ENCODE measurements at places on chromosomes 12 and 14.
A peak's percentile ranks its signal among the peaks of the same experiment; 100 is the strongest.

DNA sequence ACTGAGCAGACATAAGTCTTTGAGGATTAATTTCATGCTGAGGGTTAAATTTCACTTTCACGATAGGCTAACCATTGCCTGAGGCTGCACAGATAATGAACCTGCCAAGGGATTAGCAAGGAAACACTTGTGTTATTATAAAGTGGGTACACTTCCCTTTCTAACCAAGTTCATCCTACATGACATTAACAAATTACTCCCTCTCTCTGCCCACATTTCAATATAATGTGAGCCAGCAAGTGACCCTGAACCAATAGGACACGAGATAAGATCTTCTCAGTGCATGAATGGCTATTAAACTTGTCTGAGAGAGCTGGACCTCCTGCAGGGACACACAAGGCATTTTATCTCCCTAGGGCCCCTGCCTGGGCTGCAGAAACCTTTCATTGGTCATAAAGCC is 173.5 kb downstream of the PAX9 start:
- DNase-seq = peak; percentile 1

DNA sequence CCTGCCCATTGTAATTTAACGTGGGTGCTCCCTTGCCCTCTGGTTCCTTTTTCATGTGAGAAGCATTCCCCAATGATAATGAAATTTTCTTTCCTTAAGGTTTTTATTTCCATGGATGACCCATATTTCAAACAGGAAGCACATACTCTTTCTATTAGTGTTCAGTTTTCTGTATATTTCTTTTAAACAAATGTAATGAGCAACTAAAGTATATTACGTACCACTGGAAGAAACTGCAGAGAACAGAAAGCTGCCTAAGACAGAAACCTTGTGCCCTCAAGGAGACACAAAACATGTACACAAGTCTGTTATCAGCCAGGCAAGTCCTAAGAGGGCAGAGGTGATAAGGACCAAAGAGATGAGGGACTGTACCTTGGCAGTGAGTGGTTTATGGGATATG is 414.9 kb downstream of the ETNK1 start:
- no peak for DNase-seq

GRCh38 chr12:32987512-32987911 is 90.9 kb upstream of the PKP2 start:
- no peak for DNase-seq

GRCh38 chr12:32440120-32440865 is 40.9 kb downstream of the FGD4 start:
- DNase-seq = no peak

- DNase-seq = no peak
Measured at GRCh38 chr12:131511803-131512561, 198.9 kb upstream of the SFSWAP start.

- DNase-seq = no peak
Measured at GRCh38 chr14:106803379-106803778, 1277.0 kb downstream of the TMEM121 start.

DNA sequence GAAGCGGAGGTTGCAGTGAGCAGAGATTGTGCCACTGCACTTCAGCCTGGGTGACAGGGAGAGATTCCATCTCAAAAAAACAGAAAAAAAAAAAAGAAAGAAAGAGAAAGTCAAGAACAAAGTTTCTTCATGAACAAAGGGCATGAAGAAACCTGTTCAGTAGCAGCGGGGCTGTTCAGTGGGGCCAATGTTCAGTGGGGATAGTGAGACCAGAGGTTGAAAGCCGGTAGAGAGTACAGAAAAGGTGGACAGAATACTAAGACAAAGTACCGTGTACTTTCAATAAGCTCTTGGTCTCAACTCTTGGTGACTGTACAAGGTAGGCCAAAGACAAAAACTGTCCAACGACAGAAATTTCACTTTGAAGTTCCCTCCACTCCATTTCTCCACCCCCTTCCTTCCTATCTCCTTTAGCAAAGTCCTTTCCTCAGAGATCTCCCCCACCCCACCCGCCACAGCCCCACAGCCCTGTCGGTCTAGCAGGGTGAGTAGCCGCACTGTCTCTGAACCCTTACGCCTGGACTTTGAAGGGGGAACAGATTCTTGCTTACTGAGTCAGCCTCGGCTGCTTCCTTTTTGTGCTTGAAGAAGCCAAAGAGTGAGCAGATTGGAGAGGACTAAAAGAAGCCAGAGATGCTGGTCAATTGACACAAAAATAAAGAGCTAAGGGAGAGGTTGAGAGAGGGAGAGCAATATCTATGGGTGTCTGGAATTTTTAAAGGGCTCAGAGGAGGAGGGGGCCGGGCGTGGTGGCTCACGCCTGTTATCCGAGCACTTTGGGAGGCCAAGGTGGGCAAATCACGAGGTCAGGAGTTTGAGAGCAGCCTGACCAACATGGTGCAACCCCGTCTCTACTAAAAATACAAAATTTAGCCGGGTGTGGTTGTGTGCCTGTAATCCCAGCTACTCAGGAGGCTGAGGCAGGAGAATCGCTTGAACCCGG is 44.2 kb upstream of the FOS start:
- no peak for DNase-seq

GRCh38 chr12:28137414-28137813 is 52.8 kb upstream of the CCDC91 start:
- DNase-seq = no peak

DNA sequence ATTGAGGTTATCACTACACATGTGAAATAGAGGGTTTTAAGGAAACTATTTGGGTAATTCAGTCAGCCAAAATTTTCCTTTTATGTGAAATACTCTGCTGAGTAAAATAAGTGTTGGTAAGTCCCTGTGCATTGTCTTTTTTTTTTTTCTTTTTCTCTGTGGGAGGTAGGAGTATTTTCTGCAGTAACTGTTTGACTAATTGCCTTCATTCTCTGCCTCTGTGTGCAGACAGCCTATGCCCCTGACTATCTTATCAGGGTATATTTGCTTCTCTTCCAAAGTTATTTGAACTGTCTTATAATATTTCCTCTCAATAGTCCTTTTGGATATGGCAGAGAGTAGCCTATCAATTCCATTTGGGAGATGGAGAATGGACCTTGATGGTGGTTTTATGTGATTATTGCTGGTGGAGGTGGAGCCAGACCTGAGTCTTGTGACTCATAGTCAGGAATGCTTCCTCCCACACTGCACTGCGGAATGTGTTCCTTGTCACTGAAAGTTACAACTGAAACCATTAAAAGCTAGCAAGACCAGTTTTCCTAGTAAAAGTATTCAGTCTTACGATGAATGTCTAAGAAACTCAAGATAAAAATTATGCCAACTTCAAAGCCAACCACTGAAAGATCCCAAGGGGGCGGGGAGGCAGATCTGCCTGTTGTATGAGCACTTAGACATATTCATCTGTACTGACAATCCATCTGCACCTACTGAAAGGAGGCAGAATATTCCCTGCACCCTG is 40.9 kb upstream of the STXBP6 start:
- DNase-seq = no peak

DNA sequence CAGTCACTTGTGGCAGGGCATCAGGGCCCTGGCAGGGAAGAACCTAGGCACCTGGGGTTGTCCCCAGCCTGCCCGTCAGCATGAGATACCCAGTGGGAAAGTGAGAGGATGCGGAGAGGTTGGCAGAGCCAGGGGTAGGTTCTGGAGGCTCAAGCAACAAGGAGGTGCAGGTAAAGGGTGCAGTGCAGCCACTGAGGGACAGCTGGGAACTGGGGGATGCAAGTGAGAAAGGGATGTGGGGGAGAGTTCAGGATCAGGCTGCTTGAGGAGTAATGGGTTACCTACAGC is 18.7 kb downstream of the VASH1 start:
- no peak for DNase-seq
